ENCODE measurements at places on chromosomes 4 and X.

- no peak for DNase-seq
Measured at GRCh38 chrX:20147561-20147960, 5.9 kb upstream of the EIF1AX start.

- DNase-seq = no peak
Measured at GRCh38 chrX:40579900-40580536, 752 bp upstream of the ATP6AP2 start.

DNA sequence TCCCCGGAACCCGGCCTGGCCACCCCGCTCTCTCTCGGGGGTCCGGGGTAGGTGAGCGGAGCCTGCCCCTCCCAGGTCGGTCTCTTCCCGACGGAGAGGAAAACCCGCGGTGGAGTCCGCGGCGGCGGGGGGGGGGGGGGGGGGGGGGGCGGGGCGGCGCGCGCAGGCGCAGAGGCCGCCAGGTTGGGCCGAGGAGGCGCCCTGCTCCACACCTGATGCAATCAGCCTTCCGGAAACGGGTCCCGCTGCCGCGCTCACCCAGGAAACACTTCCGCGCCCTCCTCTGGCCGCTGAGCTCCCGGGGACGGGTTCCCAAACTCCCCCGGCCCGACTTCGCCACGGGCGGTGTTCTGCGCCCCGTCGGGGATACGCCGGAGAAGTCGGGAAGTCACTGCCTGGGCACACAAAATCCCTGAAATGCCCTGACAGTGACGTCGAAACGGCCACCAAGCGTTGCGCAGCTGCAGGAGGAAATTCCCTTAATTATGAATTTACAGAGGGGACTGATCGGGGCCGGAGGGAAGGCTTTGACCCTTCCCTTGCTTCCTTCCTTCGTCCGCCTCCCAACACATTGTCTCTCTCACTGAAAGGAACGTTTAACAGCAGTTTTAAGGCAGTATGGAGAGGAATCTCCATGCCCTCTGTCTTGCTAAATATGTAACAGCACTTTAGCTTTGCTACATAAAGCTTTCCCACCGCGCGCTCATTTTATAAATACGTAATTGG lies 2.1 kb upstream of the APBB2 start:
- DNase-seq = peak; percentile 62

DNA sequence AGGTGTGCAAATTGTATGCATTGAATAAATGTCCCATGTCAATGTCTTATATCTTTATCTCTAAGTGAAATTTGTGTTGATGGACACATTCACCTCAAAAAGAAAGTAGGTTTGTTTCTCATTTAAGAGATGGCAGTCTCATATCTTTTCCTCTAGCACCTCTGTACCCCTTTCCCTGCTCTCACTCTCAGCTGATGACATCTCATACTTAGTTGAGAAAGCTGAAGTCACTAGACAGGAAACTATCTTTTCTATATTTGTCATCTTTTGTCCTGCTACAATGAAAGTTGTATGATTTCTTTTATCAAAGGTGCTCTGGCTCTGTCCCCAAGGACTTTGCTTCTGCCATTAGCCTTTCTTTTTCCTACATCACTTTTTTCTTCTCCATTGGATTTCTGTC lies 84.0 kb upstream of the GRPR start:
- DNase-seq = no peak

- DNase-seq = no peak
Measured at GRCh38 chr4:53558065-53558801, 33.1 kb downstream of the LNX1 start.

DNA sequence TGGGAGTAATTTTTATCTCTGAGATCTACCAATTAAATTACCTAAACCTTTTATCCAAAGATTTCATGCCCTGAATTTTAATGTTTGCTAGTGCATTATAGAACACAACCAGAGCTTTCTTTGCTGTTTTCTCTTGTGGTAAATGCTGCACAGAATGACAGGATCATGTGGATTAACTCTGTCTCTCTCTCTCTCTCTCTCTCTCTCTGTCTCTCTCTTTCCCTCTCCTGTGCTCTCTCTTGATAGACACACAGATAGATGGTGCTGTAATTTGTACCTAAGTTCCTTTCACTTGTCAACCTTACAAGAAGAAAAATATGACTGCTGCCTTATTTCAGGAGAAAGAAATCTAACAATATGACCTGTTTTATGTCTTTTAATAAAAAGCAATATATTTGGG lies 211.2 kb upstream of the WDFY3 start:
- DNase-seq = no peak

All from NCI-H1048 (cell line).